ENCODE measurements at places on chromosomes 7 and 10.

DNA sequence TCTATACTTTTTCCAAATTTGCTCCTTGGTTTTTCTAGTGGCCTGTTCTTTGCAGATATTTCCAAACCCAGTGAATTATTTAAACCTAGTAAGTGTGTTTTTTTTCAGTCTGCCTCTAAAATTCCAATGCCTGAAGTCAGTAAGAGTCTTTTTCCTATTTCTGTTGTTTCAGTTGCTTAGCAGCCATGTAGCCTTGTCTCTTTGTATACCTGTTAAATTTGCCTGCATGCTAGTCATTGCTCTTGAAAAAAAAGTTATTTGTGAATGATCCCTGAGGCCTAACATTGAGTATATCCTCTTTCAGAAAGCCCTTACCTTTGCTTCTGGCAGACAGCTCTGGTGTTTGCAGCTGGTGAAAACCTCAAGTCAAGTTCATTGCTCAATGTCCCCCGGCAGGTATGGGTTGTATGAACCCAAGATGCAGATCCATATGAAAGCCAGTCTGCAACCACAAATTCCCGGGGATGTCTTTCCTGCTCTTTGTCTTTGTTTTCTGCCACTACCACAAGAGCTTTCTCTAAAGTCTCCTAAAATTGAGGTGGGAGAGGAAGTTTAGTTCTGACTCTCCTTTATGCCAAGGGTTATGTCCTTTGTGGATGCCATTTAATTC lies 35.7 kb downstream of the CH25H start:
- no peak for DNase-seq

DNA sequence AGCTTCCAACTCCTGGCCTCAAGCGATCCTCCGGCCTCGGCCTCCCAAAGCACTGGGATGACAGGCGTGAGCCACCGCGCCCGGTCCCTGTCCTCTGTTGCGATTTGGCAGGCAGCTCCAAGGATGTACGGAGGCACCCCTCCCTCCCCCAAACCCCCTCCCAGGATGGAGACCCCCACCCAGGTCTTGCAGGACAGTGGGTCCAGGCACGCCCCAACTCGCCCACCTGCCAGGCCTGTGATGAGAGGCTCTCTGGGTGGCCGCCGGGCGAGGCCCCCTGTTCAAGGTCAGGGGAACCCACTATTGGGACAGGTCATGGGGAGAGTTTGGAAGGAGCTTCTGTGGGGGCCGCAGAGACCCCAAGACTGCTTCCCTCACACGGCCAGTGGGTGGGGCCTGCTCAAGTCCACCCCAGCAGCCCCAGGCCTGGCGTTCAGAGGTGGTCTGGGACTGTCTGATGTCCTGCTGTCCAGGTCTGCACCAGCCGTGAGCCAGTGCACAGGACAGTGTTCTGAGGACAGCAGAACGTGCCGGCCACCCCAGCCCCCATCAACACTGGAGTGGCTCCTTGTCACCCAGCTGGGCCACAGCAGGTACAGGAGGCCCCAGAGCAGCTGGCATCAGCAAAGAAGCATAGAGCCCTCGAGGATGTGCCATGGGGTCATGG lies 2.5 kb downstream of the ADAP1 start:
- DNase-seq, result no peak

- no peak for DNase-seq
Measured at GRCh38 chr7:8112685-8113084, 144.1 kb downstream of the GLCCI1 start.

DNA sequence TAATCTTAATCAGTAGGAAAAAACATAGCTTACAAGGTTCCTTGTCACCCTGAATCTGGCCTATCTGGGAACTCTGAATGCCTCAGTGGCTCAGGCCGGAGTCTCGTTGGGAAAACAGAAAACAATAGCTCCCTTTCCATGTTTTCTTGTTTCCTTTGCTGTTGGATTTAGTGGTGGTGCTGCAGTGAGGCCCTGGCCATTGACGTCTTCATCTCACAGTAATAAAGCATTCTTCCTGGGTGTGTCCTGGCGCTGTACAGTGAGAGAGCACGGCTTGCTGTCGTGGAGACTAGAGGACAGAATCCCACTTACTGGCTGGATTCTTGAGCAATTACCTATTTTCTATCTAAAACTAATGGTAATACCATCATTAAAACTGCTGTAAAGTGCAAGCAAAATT lies 1.3 kb upstream of the SPOCK2 start:
- DNase-seq, result no peak

DNA sequence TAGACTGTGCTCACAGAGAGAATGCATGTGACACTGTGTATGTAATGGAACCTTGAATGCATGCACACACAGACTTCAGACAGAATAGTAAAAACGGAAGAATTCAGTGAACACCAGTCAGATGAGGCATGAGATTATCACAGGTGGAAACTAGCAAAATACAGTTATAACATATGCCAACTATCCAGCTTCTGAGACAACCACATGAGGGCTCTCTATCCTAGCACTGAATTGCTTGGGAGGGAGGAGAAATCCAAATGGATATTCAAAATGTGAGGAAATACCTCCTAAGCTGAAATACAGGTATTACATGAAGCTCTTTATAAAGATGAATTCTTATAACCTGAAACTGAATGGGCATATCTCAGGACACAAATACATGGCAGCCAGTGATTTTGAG lies 30.6 kb downstream of the GARS1 start:
- no peak for DNase-seq

DNA sequence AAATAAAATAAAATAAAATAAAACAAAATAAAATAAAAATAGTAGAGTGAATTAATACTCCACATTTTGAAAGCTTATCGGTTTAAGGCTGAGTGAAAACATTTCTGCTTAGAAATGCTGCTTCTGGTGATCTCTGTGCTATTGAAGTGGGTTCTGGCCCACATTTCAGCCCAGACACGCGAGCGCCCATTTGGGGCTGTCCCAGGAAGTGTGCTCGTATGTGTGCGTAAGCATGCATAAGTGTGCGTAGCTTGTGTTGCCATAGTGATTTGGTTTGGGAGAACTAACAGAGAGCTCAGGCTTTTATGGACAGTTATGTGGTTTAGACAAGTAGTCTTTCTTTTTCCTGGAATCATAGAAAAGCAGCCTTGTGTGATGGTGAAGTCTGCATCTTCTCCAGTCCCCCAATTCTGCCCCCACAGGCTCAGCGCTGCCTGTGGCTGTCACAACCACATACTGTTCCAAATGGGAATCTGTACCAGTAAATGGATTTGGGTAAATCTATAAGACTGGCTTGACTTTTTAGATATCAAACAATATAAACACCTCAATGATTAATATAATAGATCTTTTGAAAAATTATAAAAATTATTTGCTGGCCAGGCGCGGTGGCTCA lies 29.8 kb upstream of the PURB start:
- DNase-seq, result peak; percentile 37

DNA sequence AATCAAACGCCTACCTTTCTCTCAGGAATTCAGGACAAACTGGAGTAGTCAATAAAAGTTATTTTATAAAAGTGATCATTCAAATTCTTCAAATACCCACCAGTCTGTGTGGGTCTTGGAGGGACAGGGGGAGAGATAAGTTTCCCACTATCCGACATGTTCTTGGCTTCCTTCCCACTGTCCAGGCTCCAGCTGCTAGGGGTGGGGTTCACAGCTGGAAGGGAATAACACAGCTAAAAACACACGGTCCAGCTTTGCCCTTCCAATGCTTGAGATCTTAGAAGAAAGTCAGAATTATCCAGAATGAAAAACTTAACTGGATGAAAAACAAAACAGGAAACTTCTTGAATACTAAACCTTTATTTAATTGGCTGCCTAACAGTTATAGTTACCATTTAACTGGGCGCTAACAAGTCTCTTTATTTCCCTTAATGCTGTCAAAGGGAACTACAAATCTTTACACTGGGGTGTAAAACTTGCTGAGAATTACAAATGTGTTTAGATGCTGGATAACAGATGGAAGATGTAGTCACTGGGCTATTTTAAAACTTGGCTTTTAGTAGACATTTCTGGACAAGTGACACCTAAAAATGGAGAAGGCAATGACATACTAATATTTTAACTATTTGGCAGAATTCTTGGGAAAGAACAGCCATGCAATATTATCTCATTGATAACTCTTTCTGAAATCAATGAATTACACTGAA lies 172.8 kb upstream of the IMMP2L start:
- no peak for DNase-seq

DNA sequence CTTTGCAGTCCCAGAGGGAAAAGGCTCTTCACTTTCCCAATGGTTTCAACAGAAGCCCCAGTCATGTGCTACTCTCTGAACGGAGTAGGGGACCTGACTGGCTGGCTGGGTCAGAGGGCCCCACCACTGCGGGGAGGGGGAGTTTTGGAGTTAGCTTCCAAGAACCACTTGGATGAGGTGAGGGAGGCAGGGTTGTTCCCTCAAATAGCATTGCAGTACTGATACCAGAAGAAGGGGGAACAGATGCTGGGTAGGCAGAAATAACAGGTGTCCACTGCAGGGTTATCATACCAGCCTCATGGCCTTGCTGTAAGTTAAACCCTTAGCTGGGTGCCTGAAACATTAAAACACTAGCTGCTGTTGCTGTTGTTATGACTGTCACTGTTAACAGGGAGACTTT lies 131.3 kb downstream of the UBE2H start:
- DNase-seq, result no peak

DNA sequence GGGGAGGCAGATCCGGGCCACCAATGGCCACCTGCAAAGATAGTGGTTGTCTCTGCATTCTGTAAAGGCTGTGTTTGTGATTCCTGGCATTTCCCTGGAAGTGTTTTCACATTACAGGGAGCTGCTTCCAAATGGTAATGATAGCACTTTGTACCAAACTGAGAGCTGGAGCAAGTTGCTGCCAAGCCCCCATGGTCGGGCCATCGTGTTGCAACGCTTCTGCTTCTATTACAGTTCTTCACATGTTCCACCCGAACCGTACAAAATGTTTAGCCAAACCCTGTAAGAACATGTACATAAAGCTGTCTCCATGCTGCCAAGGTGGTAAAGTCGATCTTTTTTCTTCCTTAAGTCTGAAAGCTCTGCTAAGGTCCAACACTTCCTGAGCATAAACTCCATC lies 397.7 kb upstream of the NFE2L3 start:
- DNase-seq, result no peak

DNA sequence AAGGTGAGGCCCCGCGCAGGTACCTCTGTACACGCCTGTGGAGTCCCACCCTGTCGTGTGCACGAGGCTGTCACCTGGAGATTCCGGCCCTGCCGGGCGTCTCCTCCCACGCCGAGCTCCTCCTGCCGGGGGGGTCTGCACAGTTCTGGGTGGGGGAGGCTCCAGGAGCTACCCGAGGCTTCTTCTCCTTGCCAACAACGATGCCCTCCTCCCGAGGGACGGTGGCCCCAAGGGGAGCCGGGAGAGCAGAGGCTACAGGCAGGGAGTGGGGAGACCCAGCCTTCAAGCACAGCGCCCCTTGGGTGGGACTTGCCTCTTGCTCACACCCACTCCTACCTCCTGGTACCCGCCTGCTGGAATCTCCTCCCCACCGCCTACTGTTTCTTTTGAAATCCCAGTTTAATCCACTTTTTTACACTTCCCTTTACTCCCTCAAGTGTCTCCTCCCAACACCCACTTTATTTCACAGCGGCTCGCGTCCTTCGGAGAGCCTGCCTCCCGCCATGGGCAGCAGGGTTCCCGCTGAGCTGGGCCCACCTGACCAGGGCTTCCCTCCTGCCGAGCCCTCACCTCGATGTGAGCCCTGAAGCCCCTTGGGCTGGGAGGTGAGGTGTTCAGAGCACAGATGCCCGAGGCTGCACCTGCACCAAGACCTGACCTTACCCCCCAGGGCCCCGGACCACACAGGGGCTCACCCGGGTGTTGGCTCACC lies 338.1 kb downstream of the DNAJB6 start:
- DNase-seq, result no peak

DNA sequence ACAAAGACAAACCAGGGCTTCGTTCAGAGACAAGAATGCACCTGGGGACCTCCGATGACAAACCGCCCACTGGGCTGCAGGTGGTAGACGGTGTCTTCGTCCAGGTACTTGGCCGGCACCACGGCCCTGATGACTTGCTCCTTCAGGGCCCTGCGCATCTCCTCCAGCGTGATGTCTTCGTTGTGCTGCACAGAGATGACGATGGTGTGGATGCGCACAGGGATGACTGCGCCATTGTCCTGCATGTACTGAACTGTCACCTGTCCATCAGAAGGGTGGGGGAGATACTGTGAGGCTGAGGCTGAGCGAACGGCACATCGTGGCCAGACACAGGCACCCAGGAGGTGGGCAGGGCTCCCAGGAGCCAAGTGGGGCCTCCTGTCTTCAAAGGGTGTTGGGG lies 13.1 kb downstream of the MAT1A start:
- DNase-seq, result no peak

- DNase-seq, result peak; percentile 74
Measured at GRCh38 chr10:103244666-103245271, 918 bp upstream of the RPEL1 start.

GRCh38 chr7:25567430-25567829 lies 339.1 kb upstream of the NPVF start:
- DNase-seq, result no peak

DNA sequence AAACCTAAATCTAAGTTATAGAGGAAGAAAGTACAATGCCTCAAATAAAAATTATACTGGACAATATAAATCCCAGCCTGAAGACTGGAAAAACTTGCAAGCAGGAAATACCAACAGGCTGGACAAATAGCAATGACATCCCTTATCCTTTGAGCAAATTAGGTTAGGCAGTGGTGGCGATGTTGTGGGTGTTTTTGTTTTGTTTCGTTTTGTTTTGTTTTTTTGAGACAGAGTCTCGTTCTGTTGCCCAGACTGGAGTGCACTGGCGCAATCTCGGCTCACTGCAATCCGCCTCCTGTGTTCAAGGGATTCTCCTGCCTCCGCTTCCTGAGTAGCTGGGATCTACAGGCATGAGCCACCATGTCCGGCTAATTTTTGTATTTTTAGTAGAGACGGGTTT lies 57.3 kb upstream of the TES start:
- DNase-seq, result no peak

- no peak for DNase-seq
Measured at GRCh38 chr10:105138358-105138757, 497.3 kb downstream of the SORCS3 start.

GRCh38 chr10:61634746-61635145 lies 28.0 kb upstream of the CABCOCO1 start:
- DNase-seq, result no peak

DNA sequence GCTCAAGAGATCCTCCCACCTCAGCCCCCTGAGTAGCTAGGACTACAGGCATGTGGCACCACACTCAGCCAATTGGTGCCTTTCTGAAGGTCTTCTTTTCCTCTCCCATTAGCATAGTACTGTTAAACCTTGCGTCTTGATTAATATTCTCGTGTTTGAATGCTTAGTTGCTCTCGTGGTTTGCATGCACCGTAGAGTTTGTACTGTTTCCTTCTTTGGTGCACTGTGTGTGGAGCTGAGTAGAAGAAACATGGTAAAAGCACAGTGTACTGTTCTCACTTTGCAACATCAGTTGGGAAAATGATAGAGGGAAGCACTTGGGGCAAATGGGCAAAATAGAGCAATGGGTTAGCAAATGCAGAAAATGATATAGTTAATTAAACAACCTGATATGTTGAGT lies 27.6 kb upstream of the RPA3 start:
- no peak for DNase-seq

GRCh38 chr7:34219153-34219718 lies 313.9 kb downstream of the BMPER start:
- no peak for DNase-seq

GRCh38 chr10:17607603-17608332 lies 9.4 kb downstream of the HACD1 start:
- DNase-seq, result no peak

All from GM12891 (cell line).